ENCODE measurements at places on chromosomes 1 and 21.

GRCh38 chr1:6260433-6260934 is 414 bp downstream of the GPR153 start:
- DNase-seq, result peak; percentile 12

GRCh38 chr1:3688356-3689137 is 36.2 kb downstream of the TP73 start:
- DNase-seq, result no peak

- DNase-seq, result no peak
Observed at GRCh38 chr1:175904808-175905207, 161.4 kb upstream of the TNR start.

- no peak for DNase-seq
Observed at GRCh38 chr1:192905049-192905448, 96.2 kb downstream of the RGS2 start.

- no peak for DNase-seq
Observed at GRCh38 chr1:179968284-179968993, 13.8 kb downstream of the CEP350 start.

- no peak for DNase-seq
Observed at GRCh38 chr1:193216920-193217319, 30.5 kb upstream of the B3GALT2 start.

DNA sequence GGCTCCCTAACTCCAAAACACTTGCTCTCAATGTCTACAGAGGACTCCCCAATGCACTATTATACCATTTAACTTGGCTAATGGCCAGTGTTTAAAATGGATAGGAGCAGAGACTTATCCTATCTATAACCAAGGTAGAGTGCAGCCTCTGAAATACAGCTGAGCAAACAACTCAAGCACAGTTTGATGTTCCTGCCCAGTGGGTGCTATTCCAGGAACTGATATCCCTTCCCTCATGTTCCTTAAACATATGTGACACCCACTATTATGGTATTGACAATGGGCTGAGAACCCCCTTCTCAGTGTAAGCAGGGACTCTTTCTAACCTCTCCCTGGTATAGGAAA is 51.7 kb downstream of the SH3GLB1 start:
- DNase-seq, result no peak

DNA sequence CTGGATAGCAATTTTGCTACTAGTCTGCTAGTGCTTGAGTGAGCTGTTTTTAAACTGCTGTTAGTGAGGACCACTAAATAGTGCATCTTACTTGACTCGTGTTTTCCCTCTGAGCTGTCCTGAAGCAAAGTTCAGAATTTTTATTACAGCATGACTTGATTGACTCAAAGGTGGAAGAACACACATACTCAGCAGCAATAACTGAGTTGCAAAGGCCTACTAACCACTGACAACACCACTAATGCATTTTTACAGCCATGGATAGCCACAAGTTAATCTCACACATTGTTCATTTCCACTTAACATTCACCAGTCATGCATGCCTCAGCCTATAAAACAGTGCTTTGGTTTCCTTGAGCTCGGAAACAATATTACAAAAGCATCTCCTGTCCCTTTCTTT is 148.7 kb downstream of the RUNX1 start:
- no peak for DNase-seq

DNA sequence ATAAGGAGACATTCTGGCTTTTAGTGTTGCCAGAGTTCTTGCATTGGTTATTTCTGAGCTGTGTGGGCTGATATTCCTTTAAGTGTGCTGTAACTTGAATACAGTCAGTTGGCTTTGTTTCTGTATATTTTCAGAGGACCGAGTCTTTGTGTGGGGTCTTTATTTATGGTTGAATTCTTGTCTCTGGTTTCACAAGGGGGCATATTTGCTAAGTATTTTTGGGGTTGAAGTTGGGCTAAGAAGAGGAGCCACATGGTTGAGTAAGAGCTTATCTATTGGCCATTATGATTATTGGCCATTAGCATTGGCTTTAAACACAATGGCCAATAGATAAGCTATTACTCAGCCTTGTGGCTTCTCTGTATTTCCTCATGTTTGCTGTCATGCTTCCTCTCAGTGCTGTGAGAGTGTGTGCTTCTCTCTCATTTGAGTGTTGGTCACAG is 26.3 kb upstream of the PTGFR start:
- no peak for DNase-seq

- peak; percentile 22 for DNase-seq
Observed at GRCh38 chr1:161044908-161045735, 655 bp downstream of the USF1 start.

- no peak for DNase-seq
Observed at GRCh38 chr1:17516303-17517214, 22.9 kb upstream of the ARHGEF10L start.

GRCh38 chr1:44776730-44777068 is 1.4 kb downstream of the RPS8 start:
- no peak for DNase-seq

DNA sequence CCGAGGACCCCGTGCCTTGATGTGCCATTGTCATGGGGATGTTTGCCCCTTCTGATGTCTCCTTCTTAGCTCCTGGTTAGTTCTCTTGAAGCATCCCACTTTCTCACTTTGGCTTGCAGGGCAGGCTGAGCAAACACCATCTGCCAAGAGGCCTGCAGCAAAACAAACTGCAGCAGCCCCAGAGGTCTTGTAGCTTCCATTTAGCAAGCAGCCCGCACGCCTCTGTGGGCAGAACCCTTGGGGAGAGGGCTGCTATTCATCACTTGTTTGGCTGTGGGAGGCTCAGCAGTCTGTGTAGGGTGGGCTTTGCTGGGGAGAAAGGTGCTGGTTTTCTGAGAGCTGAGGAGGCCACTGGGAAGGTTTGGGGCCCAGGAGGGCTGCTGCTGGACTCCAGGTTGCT is 56.7 kb downstream of the KCNC4 start:
- no peak for DNase-seq

- DNase-seq, result no peak
Observed at GRCh38 chr1:62336995-62337705, 17.9 kb upstream of the KANK4 start.

GRCh38 chr1:34166625-34167361 is 1.8 kb upstream of the CSMD2 start:
- no peak for DNase-seq

- DNase-seq, result no peak
Observed at GRCh38 chr1:33713058-33713877, 150.6 kb upstream of the HMGB4 start.

GRCh38 chr1:170305777-170306512 is 160.2 kb downstream of the NTMT2 start:
- DNase-seq, result no peak

DNA sequence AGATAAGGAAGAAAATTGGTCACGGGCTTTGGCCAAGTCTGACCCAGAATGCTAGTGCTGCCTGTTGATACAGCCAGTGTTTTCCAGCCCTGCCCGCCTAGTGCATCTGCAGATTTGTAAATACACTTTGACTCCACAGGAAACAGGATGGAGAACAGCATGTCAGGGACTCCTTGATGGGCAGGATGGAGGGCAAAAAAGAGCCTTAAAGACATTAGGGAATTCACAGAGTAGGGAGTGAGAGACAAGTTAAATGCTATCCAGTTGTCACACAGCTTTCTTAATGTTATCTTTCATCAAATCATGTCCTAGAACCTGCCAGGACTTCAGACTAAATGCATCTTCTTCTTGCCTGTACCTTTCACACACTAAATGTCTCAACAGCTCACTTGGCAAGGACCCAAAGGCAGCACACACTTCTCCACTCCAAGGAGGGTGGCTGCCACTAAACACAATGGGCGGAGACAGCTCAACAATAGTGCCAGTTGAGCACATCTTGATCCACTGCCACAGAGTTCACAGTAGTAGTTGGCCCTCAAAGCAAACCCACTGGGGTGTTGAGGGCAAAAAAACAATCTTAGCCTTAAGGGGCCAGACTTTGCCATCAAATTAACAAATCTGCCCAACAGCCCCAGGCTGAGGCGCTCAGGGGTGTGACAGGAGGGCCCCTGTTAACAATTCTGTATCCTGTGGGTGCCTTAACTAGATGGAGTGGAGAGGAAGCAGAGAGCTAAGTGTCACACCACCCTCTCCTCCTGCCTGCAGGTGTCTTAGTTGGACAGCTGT is 2.7 kb downstream of the HIVEP3 start:
- no peak for DNase-seq

DNA sequence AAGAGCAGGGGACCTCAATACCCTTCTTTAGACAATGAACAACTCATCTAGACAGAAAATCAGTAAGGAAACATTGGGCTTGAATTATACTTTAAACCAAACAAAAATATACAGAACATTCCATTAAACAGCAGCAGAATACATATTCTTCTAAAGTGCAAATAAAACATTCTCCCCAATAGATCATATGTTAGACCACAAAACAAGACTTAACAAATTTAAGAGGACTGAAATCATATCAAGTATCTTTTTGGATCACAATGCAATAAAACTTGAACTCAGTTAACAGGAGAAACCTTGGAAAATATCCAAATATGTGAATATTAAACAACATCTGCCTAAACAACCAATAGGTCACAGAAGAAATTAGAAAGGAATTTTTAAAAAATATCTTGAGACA is 47.7 kb upstream of the HP1BP3 start:
- no peak for DNase-seq

GRCh38 chr1:34742667-34743270 is 12.1 kb upstream of the GJB5 start:
- DNase-seq, result peak; percentile 54

- no peak for DNase-seq
Observed at GRCh38 chr1:228410015-228410414, 3.4 kb upstream of the TRIM11 start.

- DNase-seq, result no peak
Observed at GRCh38 chr1:83689921-83690868, 308.7 kb downstream of the TTLL7 start.

- DNase-seq, result no peak
Observed at GRCh38 chr1:226627050-226627755, 78.6 kb downstream of the STUM start.

Data from stimulated activated CD4-positive, alpha-beta T cell treated with anti-CD3 and anti-CD28 coated beads, TNF-alpha, amount 100 ng/mL, for 4 hours (primary cell).